Lower lobe of right lung (tissue), 2 donors: ENCODE measurements at places on chromosomes 11 and 22. TPM values are rescaled to one million over a fixed set of nuclear protein-coding genes. Genes with fewer than 3 reads are reported as not detected.
A peak's percentile ranks its signal among the peaks of the same experiment; 100 is the strongest.

- DNase-seq = no peak
Measured at GRCh38 chr22:24553597-24554312, 1.2 kb downstream of the GUCD1 start.

DNA sequence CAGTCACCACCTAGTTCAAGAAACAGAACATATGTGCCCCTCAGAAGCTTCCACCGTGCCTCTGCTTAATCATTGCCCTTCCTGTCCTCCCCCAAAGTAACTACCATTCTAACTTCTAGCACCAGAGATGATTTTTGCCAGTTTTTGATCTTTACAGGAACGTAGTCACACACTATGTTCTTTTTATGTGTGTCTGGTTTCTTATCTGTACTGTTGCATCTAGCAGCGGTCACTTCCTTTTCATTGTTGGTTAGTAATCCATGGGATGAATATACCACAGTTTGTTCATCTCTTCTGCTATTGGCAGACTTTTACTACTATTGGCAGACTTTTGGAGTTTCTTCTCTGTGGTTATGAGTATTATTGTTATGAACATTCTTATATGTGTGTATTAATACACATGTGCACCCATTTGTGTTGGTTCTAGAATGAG is 34.6 kb downstream of the SPECC1L start:
- no peak for DNase-seq

GRCh38 chr22:35971456-35972119 is 57.0 kb downstream of the RBFOX2 start:
- DNase-seq = no peak

DNA sequence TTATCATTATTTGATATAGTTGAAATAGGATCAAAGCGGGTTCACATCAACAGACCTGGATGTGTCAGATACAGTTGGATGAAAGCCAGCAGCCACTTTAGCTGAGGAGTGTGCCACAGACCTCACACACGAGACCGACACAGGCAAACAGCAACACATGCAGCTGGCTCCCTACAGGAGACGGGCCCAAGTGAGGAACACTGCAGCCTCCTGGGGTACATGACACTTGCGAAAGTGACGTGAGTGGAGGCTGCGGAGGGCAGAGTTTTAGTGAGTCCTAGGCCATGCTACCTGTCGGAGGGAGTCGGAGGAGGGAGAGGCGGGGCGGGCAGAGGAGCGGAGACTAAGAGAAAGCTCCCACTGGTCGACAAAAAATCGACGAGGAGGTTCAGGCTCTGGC is 100.9 kb upstream of the BID start:
- no peak for DNase-seq

DNA sequence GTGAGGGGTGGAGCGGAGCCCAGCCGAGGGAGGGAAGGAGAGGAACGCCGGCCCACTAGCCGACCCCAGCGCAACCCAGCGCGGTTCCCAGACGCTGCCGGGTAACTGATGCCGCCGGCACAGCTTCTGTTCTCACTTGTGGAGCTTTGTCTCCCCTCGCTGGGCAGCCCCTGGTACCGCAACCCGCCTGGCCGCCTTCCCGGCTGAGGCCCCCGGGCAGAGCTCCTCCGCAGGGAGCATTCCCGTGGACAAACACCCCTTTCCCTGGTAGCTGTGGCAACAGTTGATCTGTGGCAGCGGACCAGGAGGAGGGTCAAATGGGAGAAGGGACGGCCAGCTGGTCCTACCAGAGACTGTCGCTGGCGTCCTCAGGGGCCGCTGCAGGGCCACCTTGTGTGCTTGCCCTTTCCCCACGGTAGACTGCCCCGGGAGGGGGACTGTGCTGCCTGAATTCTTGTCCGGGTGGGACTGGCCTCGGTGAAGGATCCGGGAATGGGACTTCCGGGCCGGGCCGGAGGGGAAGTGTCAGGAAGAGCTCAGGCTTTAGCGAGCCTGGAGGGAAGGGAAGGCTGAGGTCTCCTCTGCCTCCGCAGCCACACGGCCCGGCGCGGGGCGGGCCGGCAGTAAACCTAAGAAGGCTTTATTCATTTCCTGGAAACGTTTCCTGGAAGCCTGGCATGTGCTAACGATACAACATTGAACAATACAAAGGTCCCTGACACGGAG is 468.0 kb downstream of the OPCML start:
- DNase-seq = peak; percentile 69

The RIC3 gene
- total RNA-seq = 12.7 TPM

GRCh38 chr11:121212536-121213361 is 79.8 kb upstream of the SC5D start:
- DNase-seq = no peak
